Activated CD4-positive, alpha-beta T cell treated with anti-CD3 and anti-CD28 coated beads, Interleukin-2, amount 50 U/mL, for 24 hours (primary cell): ENCODE measurements at places on chromosomes 5 and 9.

DNA sequence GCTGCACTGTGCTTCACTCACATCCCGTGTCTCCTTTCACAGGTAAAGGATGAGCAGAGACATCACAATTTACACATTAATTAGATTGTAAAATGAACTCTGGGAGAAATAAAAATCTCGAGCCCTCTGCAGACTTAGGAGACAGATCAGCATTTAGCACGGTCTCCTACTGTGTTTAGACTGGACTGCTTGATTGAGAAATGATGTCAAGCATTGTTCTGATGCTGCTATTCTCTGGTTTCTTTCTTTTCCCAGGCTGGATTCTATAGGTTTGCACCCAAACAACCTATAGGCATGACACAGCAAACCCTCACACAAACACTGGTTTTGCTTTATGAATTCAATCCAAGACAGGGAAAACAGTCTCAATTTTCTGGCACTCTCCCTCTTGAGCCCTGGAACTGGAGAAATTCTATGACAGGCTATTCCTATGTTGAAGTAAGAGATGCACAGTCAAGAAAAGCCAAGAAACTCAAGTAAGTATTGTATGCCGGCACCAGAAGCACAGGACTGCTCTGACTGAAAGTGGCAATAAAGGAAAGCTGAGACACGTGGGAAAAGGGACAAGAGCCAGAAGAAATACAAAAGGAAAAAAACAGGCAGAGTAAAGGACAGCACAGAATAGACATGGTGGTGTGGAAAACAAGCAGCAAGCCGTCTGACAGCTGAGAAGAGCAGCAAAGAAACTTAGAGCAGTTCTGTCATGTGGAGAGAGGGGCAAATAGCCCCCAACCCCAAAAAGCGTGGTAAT, 24.8 kb upstream of the ERAP2 start:
- no peak for DNase-seq

DNA sequence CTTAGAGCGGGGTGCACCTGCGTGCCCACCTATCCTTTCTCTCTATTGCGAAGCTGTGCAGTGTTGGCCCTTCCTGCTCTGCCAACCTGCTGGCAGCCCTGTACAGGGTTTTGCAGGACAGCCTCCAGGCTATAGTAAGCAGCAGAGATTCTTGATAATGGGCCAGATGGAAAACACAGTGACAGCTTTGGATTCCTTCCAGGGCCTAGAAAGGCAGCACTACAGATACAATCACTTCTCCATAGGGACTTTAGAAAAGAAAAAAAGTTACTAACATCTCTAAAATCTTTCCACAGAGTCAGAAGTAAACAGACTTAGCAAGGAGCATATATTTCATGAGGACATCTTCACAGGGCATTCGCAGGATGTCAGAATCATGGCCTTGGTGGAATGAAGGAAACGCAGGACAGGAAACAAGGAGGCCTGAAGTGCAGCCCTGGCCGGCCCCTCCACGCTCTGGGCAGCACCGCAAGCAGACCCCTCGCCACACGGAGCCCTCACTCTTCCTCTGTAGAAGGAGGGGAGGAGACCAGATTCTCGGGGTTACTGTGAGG, 172.1 kb upstream of the GAS1 start:
- DNase-seq, result no peak

- no peak for DNase-seq
Observed at GRCh38 chr5:108945094-108945493, 197.4 kb downstream of the FER start.

GRCh38 chr5:58048954-58049353, 410.9 kb downstream of the PLK2 start:
- DNase-seq, result no peak

DNA sequence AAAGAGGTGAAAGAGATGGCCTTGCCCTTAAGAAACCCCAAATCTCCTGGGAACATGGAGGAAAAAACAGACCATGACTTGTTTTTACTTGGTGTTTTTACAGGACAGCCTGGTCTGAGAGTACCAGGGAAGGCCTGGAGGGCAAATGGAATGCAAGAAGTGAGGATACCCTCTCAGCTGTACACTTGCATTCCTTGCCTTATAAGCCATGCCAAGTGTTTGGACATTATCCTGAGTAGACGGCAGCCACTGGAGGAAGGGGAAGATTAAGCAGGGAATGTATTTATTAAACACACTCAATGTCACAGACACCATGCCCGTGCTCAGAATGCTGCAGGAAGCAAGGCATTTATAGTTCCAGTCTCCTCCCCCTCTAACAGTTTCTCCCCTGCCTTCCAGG, 581.4 kb downstream of the CDK5RAP2 start:
- no peak for DNase-seq

DNA sequence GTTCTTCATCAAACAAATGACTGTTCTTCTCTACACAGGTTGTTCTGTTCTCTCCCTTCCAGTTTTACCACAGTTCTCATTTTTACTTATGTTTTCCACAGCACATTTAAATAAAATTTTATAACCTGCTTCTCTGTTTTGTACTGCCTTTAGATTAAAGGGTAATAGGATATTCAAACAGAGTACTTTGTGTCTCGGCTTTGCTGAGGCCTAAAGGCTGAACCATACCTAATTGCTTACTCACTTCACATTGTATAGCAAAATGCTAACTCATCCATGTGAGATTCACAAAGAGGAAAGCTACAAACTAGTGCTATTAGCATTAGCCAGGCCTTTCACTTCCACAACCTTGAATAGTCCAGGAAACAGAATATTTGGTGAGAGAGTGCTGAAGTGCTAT, 200.3 kb downstream of the TRPM3 start:
- DNase-seq, result no peak

- no peak for DNase-seq
Observed at GRCh38 chr5:144125163-144125726, 45.2 kb downstream of the YIPF5 start.

DNA sequence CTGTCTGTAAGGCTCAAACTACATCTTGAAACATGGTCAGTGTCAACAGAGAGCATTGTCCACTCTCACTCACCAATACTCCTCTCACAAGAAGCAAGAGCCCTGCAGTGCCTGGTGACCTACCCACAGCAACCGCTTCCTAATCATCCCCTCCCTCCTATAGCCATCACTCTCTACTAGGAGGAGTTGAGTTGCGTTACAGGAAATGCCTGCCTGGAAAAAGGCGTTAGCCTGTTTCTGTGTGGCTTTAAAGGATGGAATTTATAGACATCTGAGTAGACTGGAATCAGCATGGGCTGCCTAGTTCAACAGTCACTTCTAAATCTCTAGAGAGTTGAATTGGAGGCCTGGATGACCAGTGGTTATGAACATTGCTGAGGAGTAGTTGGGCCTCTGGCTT, 108.3 kb upstream of the FER start:
- no peak for DNase-seq

DNA sequence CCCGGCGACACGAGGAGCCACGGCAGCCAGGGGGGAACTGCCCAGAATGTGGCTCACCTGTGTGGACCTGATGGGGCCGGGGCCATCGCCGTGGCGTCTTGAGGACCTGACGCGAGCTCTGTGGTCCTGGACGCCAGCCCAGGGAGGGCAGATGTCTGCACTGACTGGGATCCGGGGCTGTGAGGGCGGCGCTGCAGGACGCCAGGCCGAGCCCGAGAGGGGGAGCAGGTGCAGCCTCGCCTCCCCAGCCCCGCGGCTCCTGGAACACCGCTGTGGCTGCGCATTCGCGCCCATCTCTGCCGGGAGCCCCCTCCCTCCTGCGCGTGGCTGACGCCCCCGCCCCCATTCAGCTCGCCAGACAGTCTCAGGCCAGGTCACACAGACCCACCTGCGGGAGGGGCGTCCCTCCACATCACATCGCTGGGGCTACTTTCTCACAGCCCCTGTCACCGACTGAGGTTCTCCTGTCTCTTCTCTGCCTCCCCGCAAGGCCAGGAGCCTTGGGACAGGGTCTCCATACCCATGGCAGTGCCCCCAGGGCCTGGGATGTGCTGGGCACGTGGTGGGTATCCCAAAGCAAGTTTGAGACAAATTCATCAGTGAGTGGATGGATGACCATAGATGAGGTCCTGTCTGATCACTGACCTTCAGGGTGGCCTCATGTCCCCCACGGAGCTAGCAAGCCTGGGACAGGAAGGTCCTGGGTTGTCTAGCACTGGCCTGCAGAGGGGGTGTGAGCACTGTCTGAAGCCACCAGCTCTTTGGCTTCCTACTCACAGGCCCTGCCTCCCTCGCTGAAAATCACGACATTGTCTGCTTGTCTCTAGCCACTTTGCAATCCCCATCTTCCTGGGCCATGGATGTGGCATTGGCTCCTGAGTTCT, 47.3 kb downstream of the RASGEF1C start:
- no peak for DNase-seq

DNA sequence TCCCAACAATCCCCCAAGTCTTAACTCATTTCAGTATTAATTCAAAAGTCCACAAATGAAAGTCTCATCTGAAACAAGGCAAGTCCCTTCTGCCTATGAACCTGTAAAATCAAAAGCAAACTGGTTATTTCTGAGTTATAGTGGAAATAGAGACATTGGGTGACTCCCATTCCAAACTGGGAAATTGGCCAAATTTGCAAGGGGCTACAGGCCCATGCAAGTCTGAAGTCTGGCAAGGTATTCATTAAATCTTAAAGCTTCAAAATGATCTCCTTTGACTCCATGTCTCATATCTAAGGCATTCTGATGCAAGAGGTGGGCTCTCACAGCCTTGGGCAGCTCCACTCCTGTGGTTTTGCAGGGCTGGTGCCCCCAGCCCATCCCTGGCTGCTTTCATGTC, 167.9 kb downstream of the HTR1A start:
- no peak for DNase-seq

- no peak for DNase-seq
Observed at GRCh38 chr9:74083681-74084433, 413.3 kb upstream of the RORB start.

DNA sequence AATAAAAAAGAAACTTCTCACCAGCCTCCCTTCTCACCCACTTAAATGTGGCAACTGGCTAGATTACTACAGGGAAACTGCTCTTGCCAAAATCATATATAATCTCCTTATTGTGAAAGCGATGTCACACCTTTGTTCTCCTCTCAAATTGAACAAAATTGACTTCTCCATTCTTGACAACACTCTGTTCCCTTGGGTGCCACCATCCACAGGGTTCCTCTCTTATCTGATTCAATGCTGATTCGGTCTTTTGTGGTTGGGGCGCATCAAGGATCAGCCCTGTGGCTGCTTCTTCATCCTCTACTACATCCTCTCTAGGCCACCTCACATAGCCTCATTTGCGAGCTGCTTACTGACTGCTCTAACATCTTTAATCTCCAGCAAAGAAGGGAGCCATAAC, 86.1 kb downstream of the EDIL3 start:
- no peak for DNase-seq

DNA sequence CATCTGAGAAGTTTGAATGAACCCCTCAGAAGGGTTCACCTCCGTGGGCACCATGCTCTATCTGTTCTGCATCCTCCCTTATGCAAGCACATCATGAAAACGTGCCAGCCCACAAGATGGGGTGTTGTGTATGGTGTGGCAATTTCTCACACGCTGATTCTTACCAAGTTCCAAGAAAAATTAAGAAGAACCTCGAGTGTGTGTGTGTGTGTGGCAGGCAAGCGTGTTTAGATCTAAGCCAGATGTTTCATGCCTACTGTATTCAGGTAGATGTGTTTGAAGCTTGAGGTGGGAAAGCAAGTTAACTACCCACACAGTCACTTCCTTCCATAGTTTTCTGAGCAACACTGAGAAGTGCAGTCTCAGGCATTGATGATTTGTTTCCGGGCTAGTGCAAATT, 77.7 kb upstream of the GNA14 start:
- DNase-seq, result no peak

- DNase-seq, result no peak
Observed at GRCh38 chr9:87387351-87388011, 110.2 kb upstream of the DAPK1 start.

GRCh38 chr5:92372766-92373165, 989.6 kb upstream of the ARRDC3 start:
- no peak for DNase-seq

DNA sequence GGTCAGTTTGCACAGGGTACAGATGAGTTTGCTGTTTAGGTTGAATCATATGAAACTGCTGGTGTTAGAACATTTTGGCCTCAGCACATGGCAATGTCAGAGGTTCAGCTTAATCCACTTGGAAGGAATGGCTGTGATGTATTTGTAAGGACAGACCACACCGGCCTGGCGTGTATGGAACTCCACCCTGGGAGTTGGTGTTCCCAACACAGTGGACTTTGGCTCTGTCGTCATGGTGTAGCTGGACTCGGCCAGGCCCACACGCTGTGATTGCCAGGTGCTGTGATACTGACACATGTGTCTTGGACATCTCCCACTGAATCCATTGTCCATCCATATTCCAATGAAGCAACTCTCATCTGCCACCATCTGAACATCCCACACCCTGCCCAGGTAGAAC, 90.3 kb downstream of the ZNF618 start:
- DNase-seq, result no peak
